ENCODE measurements at places on chromosomes 7 and 10.

GRCh38 chr7:31095286-31096197 is 43.4 kb downstream of the ADCYAP1R1 start:
- no peak for DNase-seq

DNA sequence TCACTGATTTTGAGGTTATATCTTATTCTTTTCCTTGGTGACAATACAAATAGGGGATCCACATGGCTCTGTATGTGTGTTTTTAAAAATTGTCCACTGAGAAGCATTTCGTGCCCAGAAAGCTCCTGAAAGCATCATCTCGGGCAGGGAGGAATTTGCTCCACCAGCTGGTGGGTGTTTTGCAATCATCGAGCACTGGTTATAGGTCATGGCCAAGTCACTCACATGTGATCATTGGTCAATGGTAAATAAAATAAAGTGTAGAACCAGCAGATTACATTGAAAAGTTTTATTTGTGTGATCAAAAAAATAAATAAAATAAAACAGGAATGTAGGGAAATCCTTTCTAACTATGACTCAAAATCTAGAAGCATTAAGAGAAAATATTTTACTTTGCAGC is 23.0 kb upstream of the SNX13 start:
- no peak for DNase-seq

DNA sequence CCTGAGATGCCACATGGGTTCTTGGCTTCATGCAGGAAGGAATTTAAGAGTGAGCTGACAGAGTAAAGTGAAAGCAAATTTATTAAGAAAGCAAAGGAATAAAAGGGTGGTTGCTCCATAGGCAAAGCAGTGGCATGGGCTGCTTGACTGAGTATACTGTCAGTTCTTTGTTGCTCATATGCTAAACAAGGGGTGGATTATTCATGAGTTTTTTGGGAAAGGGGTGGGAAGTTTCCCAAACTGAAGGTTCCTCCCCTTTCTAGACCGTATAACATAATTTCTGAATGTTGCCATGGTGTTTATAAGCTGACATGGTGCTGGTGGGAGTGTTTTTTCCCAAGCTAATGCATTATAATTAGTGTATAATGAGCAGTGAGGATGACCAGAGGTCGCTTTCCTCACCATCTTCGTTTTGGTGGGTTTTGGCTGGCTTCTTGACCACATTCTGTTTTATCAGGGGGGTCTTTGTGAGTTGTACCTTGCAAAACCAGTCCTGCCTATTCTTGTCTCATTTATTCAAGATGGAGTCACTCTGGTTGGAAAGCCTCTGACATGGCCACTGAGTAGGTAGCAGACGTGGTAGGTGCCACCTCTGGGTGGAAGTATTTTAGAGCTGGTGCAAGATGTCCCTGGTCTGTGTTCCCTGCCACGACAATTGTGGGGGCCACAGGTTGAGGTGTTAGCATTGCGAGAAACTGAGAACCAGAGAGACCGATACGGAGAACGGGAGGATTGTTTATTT is 107.5 kb upstream of the SDK1 start:
- DNase-seq = no peak

DNA sequence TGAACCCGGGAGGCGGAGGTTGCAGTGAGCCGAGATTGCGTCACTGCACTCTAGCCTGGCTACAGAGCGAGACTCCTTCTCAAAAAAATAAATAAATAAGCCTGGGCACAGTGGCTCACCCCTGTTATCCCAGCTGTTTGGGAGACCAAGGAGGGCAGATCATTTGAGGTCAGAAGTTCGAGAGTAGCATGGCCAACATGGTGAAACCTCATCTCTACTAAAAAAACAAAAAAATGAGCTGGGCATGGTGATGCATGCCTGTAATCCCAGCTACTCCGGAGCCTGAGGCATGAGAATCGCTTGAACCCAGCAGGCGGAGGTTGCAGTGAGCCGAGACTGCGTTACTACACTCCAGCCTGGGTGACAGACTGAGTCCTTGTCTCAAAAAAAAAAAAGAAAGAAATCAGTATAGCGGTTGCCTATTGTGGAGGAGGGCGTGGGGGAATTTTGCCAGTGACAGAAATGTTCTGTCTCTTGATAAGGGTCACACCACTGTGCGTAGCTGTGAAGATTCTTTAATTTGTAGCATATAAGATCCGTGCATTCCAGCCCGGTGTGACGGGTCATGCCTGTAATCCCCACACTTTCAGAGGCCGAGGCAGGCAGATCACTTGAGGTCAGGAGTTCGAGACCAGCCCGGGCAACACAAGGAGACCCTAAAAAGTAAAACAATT is 17.9 kb upstream of the EIF3B start:
- no peak for DNase-seq

- no peak for DNase-seq
Measured at GRCh38 chr7:47307311-47307710, 274.6 kb downstream of the TNS3 start.

DNA sequence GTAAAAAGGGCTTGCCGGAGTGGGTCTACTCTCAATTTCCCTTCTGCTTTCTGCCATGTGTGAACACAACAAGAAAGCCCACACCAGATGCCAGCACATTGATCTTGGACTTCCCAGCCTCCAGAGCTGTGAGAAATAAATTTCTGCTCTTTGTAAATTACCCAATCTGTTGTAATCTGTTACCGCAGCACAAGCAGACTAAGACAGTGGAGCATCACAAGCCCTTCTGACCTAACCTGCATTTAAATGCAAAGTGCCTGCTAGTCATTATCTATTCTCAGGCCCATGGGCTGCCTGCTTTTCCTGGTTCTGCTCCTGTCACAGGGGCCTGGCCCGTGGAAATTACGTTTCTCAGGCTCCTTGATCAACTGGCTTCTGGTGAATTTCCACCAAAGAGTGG is 199.3 kb upstream of the AUTS2 start:
- DNase-seq = no peak

GRCh38 chr10:129294944-129295343 is 172.1 kb upstream of the MGMT start:
- DNase-seq = no peak

DNA sequence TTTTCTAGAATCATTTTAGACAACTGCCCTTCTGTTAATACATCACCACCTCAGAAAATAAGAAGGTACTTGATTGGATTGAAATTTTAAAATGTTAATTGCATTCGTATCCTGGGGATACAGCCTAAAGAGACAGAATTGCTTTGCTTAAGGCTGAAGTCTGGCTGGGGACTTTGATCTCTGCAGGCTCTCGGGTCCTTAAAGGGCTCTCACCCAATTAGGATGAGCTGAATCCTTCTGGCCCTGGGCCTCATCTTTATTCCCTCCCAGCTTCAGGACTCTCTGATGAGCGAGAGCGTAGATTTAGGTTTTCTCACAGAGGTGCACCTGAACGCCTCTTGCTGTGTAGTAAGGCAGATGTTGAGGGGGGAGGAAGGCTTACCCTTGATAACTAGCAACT is 475.3 kb upstream of the C7orf33 start:
- no peak for DNase-seq

DNA sequence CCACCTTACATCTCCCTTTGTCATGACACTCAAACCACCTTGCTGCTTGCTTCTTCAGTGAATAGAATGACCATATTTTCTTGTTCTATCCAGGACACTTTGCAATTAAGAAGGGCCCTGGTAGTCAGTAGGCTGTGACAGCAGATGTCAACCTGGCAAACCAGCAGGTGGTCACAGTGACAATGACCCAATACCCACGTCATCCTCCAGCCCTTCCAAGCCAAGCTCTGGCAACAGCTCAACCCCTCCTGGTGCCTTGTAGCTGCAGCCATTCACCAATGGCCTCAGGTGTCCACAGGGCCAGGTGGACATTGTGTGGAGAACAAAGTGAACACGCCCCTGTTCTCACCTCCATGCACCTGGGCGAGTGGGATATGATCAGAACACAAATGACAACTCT is 87.6 kb upstream of the MACROH2A2 start:
- DNase-seq = no peak

- DNase-seq = no peak
Measured at GRCh38 chr7:118918556-118918955, 694.1 kb downstream of the ANKRD7 start.

GRCh38 chr7:143296686-143297085 is 8.5 kb downstream of the CASP2 start:
- DNase-seq = no peak

- no peak for DNase-seq
Measured at GRCh38 chr10:67943917-67944316, 59.5 kb downstream of the SIRT1 start.
